Caki2 (cell line): ENCODE measurements at places on chromosomes 12 and 14.
A peak's percentile ranks its signal among the peaks of the same experiment; 100 is the strongest.

GRCh38 chr12:112830901-112831300 lies 39.4 kb downstream of the RPH3A start:
- no peak for DNase-seq

DNA sequence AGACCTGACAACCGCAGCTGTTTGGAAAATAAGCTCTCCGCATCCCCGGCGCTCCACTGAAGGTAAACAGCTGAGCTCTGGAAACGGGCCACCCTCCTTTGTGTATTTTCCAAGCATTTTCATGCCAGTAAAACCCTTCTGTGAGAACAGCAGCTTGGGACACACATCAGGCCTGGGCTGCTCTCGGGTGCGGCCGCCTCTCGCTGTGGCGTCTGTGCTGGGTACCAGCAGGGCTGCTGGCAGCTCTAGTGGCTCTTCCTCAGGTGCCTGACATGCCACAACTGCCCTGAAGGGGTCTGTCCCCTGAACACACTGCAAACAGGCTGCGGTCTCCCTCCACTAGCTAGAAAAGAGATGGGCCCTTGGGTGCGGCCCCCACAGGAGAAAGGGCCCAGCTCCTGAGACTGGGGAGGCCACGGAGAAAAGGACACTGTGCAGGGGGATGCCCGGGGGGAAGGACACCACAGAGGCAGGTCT lies 96.3 kb downstream of the ITPK1 start:
- DNase-seq = no peak

GRCh38 chr14:89485264-89485663 lies 68.2 kb upstream of the FOXN3 start:
- no peak for DNase-seq

GRCh38 chr12:50845021-50845647 lies 2.4 kb downstream of the TMPRSS12 start:
- DNase-seq = no peak

GRCh38 chr14:50447461-50447860 lies 50.8 kb upstream of the CDKL1 start:
- DNase-seq = peak; percentile 86

GRCh38 chr12:12086973-12087692 lies 16.4 kb downstream of the BCL2L14 start:
- DNase-seq = no peak

GRCh38 chr12:77337362-77337761 lies 272.0 kb upstream of the E2F7 start:
- DNase-seq = no peak

GRCh38 chr12:53696655-53697331 lies 20.9 kb upstream of the ATP5MC2 start:
- DNase-seq = no peak

- DNase-seq = no peak
Measured at GRCh38 chr12:61009192-61009591, 1251.0 kb upstream of the USP15 start.

DNA sequence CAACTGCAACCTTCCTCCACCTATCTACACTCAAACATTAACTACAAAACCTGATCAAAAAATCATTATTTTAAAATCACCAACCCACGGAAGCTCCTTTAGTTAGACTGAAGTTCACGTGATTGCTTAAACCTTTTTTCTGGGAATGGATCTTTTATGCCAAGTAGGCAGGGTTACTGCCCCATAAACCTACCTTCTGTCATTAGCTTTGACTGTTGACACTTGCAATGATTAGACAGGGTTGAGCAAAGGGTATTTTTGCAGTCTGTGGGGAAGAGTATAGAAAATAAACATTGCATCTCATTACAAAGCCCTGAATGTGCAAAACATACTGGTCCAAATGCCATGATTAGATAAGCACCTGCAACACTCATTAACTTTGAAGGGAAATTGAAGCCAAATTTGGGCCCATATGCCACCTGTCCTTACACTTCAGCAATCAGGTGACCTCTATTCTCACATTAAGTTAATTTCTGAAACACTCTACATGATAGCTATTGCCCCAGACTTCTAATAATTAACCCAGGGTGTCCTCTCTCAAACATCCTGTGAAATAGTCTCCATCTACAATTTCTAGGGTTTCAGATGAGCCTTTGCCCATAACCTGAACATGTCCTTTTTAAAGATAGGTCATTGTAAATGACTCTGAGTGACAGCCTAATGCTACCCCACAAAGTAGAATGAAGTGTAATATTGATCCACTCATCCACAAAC lies 156.0 kb upstream of the PLEKHG7 start:
- DNase-seq = peak; percentile 86
